ENCODE measurements at places on chromosomes 13 and 19. TPM values are rescaled to one million over a fixed set of nuclear protein-coding genes. Genes with fewer than 3 reads are reported as not detected.

DNA sequence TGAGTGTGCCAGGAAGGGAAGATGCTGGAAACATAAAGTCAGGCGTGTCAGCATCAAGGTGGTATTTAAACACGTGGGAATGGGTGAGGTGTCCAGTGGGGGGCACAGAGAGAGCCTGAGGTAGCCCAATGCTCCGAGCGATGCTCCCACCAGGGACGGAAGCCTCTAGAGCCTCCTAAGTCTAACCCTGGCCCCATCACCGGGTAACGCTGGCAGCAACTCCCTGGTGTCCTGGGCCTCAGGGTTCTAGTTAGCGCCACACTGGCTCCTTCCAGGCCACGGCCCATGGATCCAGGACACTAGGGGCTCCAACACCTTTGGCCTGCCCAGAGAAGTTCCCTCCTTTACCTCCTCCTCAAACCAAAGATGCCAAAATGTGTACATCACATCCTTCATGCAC lies 65.4 kb downstream of the EPS15L1 start:
- no peaks in the 10 kb centered on the region for H3K27me3 ChIP-seq
- peaks cover 32% of the 10 kb centered on the region for H3K4me1 ChIP-seq
- H3K4me3 ChIP-seq = no peak overlapping the region
- H3K27ac ChIP-seq = peak overlapping the region; percentile 18
- no peak for DNase-seq

SHISA2 gene
- polyA plus RNA-seq = 2.7 TPM

- no peaks in the 10 kb centered on the region for H3K27me3 ChIP-seq
- H3K27ac ChIP-seq = no peak overlapping the region
- H3K36me3 ChIP-seq = no peaks in the 10 kb centered on the region
These were observed 1027.1 kb upstream of the PCDH9 start for GRCh38 chr13:68257111-68257842.

- H3K4me3 ChIP-seq = no peak overlapping the region
- no peaks in the 10 kb centered on the region for H3K27me3 ChIP-seq
- no peaks in the 10 kb centered on the region for H3K36me3 ChIP-seq
- no peak overlapping the region for H3K27ac ChIP-seq
- no peak for DNase-seq
These were observed 2.1 kb downstream of the HAMP start for GRCh38 chr19:35284153-35285094.

DNA sequence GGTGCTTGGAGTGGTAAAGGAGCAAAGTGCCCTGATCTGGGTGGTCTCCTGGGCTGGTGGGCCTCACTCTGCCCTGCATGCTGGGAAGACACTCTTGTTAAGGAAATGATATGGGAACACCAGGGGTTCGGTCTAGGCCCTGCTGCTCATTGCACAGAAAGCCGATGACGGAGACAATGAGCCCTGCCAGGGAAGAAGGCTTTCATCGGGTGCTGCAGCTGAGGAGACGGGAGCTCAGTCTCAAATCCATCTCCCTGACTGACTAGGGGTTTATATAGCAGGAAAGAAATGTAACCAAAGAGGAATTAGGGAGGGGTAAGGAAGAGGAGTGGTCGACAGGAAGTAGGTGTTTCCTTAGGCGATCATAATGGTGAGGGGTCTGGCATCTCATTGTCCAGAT lies 253.4 kb downstream of the TEX29 start:
- H3K27ac ChIP-seq = no peak overlapping the region
- H3K4me1 ChIP-seq = no peaks in the 10 kb centered on the region
- no peaks in the 10 kb centered on the region for H3K27me3 ChIP-seq
- no peak overlapping the region for H3K4me3 ChIP-seq
- no peaks in the 10 kb centered on the region for H3K36me3 ChIP-seq

- no peaks in the 10 kb centered on the region for H3K27me3 ChIP-seq
- no peaks in the 10 kb centered on the region for H3K4me1 ChIP-seq
- no peak for DNase-seq
- no peak overlapping the region for H3K4me3 ChIP-seq
- no peak overlapping the region for H3K27ac ChIP-seq
These were observed 373.0 kb downstream of the SLC7A1 start for GRCh38 chr13:29222458-29222857.

NTN5 gene
- 0.87 TPM for polyA plus RNA-seq

PIP5K1C gene
- 99.1 TPM for polyA plus RNA-seq

SYMPK gene
- polyA plus RNA-seq = 195 TPM

DNA sequence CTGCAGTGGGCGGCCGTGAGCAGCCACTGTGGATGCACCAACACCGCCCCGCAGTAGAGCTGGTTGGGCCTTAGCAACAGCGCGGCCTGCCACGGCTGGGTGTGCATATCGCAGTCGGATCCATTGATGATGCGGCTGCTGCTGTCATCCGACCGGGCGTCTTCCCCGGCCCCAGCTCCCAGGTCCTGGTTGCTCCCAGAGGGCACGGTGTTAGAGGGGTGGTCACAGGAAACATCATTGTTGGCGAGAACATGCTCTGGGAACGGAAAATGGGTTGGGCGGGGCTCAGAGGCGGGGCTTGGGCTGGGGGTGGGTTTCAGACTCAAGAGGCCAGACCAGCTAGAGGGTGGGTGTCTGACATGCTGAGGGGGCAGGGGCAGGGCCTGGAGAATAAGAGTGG lies 3.0 kb downstream of the KLK5 start:
- no peak for DNase-seq
- no peak overlapping the region for H3K4me3 ChIP-seq
- no peaks in the 10 kb centered on the region for H3K36me3 ChIP-seq
- H3K27ac ChIP-seq = no peak overlapping the region
- no peaks in the 10 kb centered on the region for H3K4me1 ChIP-seq
- no peaks in the 10 kb centered on the region for H3K27me3 ChIP-seq

C1QTNF9 gene
- 1.1 TPM for polyA plus RNA-seq

DGKH gene
- 9.8 TPM for polyA plus RNA-seq

DNA sequence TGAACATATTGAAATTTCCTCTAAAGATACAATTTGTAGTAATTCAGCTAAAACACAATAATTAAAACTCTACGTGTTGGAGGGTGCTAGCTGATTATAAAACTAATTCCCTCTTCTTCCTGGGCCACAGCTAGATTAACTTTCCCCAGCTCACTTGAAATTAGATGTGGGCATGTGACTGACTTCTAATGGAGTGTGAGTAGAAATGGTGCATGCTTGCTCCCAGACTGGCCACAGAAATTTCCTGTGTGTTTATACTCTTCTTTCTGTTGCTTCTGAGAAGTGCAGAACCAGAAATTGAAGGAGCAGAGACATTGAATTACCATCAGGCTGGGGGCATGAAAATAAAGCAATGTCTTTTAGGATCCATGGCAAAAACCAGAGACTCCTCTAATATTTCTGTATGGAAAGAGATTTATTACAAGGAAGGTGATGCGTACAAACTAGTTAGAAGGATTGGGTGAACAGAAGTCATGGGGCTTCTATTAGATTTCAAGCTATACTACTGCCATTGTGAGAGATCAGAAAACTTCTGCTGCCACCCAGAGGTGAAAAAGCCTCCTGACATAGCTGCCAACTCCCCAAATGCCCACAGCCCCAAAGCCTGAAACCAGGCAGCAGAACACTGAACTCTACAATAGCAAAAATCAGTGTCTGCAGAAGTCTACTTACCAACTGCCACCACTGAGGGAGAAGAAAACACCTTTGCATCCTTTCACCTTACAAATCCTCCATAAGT lies 379.2 kb upstream of the MIR17HG start:
- no peaks in the 10 kb centered on the region for H3K4me1 ChIP-seq
- peak; percentile 19 for DNase-seq
- no peaks in the 10 kb centered on the region for H3K27me3 ChIP-seq
- H3K4me3 ChIP-seq = no peak overlapping the region

KANK3 gene
- polyA plus RNA-seq = 4.1 TPM

- DNase-seq = no peak
- H3K4me1 ChIP-seq = peaks cover 14% of the 10 kb centered on the region
- no peak overlapping the region for H3K27ac ChIP-seq
These were observed 2.9 kb upstream of the ATP11A start for GRCh38 chr13:112686987-112687386.

- H3K27me3 ChIP-seq = no peaks in the 10 kb centered on the region
- H3K4me3 ChIP-seq = no peak overlapping the region
- no peaks in the 10 kb centered on the region for H3K4me1 ChIP-seq
- H3K36me3 ChIP-seq = no peaks in the 10 kb centered on the region
- DNase-seq = no peak
- H3K27ac ChIP-seq = no peak overlapping the region
These were observed 20.6 kb downstream of the PCDH8 start for GRCh38 chr13:52827839-52828238.

DNA sequence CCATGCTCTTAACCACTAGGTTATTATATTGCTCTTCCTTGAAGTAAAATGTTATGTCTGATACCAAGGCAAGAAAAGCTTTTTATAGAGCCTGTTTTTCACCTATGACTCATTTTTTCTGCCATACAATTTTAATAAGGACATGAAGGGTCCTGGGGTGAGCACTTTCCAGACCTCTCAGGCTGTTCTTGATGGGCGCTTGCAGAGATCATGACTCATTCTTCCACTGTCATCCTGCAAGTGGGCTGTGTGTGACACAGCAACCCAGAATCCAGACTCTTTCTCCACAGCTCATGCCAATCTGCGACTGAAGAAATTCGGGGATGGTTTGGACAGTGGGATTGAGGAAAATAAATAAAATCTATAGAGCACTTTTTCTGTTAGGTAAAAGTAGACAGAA lies 506.7 kb upstream of the NBEA start:
- no peak for DNase-seq
- no peak overlapping the region for H3K4me3 ChIP-seq
- H3K27ac ChIP-seq = no peak overlapping the region

- DNase-seq = no peak
- no peak overlapping the region for H3K4me3 ChIP-seq
- H3K4me1 ChIP-seq = no peaks in the 10 kb centered on the region
- H3K27ac ChIP-seq = no peak overlapping the region
- H3K27me3 ChIP-seq = no peaks in the 10 kb centered on the region
These were observed 12.5 kb upstream of the ZNF675 start for GRCh38 chr19:23699521-23699860.

DNA sequence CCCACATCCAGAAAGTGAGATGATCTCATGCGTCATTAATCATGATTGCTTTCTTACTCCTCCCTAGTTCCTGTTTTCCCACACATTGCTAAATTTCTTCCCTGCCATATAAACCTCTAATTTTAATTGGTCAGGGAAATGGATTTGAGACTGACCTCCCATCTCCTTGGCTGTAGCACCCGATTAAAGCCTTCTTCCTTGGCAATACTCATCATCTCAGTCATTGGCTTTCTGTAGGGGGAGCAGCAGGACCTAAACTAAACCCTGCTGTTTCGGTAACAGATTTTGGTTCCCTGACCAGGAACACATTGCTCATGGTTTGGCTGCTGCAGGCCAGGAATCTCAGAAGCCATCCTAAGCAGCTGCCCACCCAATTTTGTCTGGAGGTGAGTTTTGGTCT lies 61.7 kb downstream of the SPRYD7 start:
- DNase-seq = no peak
- H3K27me3 ChIP-seq = no peaks in the 10 kb centered on the region
- no peaks in the 10 kb centered on the region for H3K36me3 ChIP-seq
- H3K4me3 ChIP-seq = no peak overlapping the region
- no peaks in the 10 kb centered on the region for H3K4me1 ChIP-seq

LIN7B gene
- polyA plus RNA-seq = 22.4 TPM

KLF1 gene
- not detected for polyA plus RNA-seq

- no peaks in the 10 kb centered on the region for H3K36me3 ChIP-seq
- H3K27ac ChIP-seq = no peak overlapping the region
- no peaks in the 10 kb centered on the region for H3K4me1 ChIP-seq
These were observed 94.5 kb upstream of the TEX29 start for GRCh38 chr13:111225810-111226546.

GRCh38 chr19:55156202-55157063 lies 1.1 kb downstream of the TNNI3 start:
- H3K4me3 ChIP-seq = no peak overlapping the region
- H3K27ac ChIP-seq = no peak overlapping the region
- no peaks in the 10 kb centered on the region for H3K27me3 ChIP-seq
- H3K4me1 ChIP-seq = peaks cover 9% of the 10 kb centered on the region
- peak; percentile 77 for DNase-seq
- H3K36me3 ChIP-seq = no peaks in the 10 kb centered on the region

DNA sequence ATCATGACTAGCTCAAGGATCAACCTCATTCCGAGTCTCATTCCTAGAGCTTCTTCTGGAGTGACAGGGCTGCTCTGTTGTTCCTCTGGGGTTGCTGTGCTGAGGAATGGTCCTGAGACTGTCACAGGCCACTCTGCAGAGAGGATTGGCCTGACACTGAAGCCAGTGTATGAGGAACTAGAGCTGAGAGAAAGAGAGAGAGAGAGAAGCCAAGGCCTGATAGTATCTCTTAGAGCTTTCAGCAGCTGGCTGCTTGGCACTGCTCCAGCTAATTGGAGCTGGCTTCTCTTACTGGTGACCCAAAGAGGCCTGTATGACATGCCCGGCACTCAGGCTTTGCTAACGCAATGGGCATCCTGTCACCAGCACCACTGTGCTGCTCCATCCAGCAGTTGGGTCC lies 73.4 kb upstream of the FLT1 start:
- no peak overlapping the region for H3K27ac ChIP-seq
- H3K4me3 ChIP-seq = no peak overlapping the region
- no peaks in the 10 kb centered on the region for H3K27me3 ChIP-seq

ZNF433 gene
- polyA plus RNA-seq = 46.6 TPM

PRR19 gene
- 37.4 TPM for polyA plus RNA-seq

ZNF765 gene
- 6.5 TPM for polyA plus RNA-seq

- no peaks in the 10 kb centered on the region for H3K4me1 ChIP-seq
- H3K27ac ChIP-seq = no peak overlapping the region
- no peaks in the 10 kb centered on the region for H3K27me3 ChIP-seq
- H3K36me3 ChIP-seq = no peaks in the 10 kb centered on the region
These were observed 10.9 kb downstream of the B3GNT8 start for GRCh38 chr19:41416194-41416674.

DNA sequence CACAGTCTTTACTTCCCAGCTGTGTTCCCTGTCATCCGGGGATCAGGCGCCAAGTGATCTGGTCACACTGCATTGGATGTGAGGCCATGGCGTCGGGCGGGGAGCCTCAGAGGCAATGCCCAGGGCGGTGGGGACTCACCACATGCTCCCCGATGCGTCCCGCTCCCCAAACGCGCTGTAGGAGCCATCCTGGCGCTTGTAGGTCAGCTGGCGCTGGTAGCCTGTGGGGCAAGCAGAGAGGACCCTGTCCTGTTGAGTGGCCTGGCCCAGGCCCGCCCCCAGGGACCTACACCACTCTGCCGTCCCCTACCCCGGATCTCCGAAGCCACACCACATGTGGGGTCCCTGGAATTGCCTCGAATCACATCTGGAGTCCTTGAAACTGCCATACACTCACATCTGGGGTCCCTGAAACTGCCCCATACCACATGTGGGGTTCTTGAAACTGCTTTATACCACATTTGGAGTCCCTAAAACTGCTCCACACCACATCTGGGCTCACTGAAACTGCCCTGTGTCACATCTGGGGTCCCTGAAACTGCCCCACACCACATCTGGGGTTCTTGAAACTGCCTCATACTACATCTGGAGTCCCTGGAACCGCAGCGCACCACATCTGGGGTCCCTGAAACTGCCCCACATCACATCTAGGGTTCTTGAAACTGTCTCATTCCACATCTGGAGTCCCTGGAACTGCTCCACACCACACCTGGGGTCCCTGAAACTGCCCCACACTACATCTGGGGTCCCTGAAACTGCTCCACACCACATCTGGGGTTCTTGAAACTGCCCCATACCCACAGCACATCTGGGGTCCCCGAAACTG lies 33.2 kb downstream of the F2RL3 start:
- no peaks in the 10 kb centered on the region for H3K36me3 ChIP-seq
- H3K4me3 ChIP-seq = no peak overlapping the region
- H3K27me3 ChIP-seq = no peaks in the 10 kb centered on the region
- H3K4me1 ChIP-seq = no peaks in the 10 kb centered on the region
- no peak overlapping the region for H3K27ac ChIP-seq

Data from testis (tissue), 5 donors.